Activated naive CD4-positive, alpha-beta T cell treated with anti-CD3 and anti-CD28 coated beads, Interleukin-2, amount 50 U/mL, for 16 hours (primary cell): ENCODE measurements at places on chromosomes 6 and 20.

- DNase-seq: no peak
Measured at GRCh38 chr6:46331461-46331860, 159.8 kb downstream of the RCAN2 start.

- DNase-seq: no peak
Measured at GRCh38 chr6:155078331-155078745, 83.2 kb downstream of the TIAM2 start.

GRCh38 chr6:56270812-56271441, 23.5 kb upstream of the COL21A1 start:
- no peak for DNase-seq

- DNase-seq: no peak
Measured at GRCh38 chr6:147135211-147135681, 69.0 kb upstream of the STXBP5 start.

- no peak for DNase-seq
Measured at GRCh38 chr6:114151064-114151690, 180.2 kb upstream of the HDAC2 start.
